Stimulated activated effector memory CD8-positive, alpha-beta T cell treated with anti-CD3 and anti-CD28 coated beads, Interleukin-12 subunit alpha, Interleukin-12 subunit beta, amount 100 ng/mL, for 72 hours (primary cell): ENCODE measurements at places on chromosomes 5 and 9.

- no peak for DNase-seq
These were observed 90.6 kb upstream of the ICE1 start for GRCh38 chr5:5331848-5332247.

DNA sequence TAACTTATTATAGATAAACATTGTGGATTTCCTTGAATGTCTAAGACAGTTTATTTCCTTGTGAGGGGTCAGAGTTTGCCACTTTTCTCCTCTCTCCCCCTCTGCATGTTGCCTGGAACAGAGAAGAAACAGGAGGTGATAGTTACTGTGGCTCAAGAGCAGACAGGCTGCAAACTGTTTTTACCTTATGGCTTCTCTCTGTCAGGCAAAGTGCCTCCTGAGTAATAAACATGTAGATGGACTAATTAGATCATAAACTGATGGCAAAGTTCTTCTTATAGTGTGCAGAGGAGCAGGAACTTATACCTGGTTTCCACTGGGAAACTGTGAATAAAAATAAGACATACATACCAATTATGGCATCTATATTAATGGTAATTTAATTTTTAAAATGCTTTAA lies 133.1 kb upstream of the CDH12 start:
- DNase-seq = no peak

DNA sequence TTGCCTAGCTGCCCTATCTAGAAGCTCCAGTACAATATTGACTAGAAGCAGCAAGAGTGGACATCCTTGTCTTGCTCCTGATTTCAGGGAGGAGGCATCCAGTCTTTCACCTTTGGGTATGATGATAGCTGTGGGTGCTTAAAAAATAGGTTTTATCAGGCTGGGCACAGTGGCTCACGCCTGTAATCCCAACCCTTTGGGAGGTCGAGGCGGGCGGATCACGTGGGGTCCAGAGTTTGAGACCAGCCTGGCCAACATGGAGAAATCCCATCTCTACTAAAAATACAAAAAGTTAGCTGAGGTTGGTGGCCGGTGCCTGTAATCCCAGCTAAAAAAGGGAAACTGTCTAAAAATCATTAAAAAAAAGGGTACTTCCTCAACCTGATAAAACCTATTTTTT lies 2.0 kb upstream of the CAMSAP1 start:
- no peak for DNase-seq

DNA sequence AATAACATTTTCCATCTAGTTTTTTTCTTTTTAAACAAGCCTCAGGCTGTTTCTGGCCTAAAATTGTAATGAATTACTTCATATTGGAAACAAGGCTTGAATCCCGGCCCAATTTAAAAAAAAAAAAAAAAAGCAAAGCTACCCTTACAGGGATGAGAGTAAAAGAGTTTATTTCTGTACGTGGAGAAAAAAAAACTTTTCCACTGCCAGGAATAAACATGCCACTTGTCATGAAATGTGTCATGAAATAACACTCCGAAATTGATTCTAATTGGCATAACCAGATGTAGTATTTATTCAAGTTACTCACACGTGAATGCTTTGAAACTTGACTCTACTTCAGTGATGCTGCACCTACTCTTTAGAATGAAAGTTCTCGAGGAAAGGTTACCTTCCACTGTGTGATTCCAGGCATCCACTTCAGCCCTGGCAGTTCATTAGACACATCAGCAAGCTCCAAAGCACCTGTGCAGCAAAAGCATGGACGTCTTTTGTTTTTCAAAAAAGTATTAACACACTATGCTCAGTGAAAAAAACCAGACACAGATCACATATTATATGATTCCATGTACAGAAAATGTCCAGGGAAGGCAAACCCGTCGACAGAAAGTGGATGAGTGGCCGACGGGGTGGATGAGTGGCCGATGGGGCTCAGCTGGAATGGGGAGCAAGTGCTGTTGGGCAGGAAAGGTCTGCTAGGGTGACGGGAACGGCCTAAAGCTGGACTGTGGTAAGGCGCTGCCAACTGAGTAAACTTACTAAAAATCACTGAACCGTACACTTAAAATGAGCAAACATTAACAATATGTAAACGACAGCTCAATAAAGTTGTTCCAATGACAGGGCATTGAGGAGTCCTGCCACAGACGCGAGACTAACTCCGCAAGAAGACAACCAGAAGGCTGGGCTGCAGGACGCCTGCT lies 21.2 kb downstream of the NSUN2 start:
- DNase-seq = no peak

GRCh38 chr9:111298111-111298510 lies 31.9 kb downstream of the OR2K2 start:
- DNase-seq = no peak

DNA sequence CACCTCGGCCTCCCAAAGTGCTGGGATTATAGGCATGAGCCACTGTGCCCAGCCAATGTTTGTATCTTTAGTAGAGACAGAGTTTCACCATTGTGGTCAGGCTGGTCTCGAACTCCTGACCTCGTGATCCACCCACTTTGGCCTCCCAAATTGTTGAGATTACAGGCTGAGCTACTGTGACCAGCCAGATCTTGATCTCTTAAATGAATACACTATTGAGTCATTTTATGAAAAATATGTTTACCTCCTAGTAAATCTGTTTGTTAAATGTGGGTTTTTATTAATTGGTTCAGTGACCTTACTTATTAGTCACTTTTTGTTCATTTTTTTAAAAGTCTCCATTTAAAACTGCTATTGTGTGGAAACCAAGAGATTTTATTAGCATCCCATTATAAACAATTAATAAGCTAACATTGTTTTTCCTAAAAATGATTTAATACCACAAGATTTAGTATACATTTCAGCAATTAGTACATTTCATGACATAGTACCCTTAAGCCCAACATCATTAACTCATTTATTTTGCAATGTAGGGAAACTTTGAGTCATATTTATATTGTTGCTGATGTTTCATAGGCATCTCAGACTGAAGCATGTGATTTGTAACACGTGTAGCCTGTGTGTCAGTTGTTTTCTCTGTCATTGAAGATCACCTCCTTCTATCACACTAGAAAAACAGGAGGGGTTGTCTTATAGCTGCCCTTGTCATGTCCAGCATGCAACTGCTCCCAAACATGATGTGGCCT lies 261.2 kb downstream of the TAF11L14 start:
- no peak for DNase-seq

GRCh38 chr9:125493881-125494652 lies 212.9 kb downstream of the MAPKAP1 start:
- no peak for DNase-seq

- no peak for DNase-seq
These were observed 129.5 kb downstream of the TTLL11 start for GRCh38 chr9:121963528-121963995.

DNA sequence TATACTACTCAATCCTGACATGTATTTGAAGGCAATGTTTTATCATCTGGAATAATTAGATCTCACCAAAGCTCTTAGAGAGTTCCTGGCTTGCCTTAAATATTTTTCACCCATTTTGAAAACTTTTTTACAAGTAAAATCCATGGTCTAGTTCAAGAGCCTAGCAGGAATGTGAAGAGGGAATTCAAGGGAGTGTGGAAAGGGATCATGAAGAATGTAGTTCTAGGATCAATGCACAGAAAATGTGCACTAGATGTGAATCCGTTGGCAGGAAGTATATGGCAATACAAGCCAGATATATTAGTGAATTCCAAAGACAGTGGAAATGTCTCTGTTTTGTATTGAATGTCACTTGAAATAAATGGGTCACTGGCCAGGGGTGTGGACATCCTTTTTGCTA lies 167.9 kb upstream of the MOCS2 start:
- no peak for DNase-seq

DNA sequence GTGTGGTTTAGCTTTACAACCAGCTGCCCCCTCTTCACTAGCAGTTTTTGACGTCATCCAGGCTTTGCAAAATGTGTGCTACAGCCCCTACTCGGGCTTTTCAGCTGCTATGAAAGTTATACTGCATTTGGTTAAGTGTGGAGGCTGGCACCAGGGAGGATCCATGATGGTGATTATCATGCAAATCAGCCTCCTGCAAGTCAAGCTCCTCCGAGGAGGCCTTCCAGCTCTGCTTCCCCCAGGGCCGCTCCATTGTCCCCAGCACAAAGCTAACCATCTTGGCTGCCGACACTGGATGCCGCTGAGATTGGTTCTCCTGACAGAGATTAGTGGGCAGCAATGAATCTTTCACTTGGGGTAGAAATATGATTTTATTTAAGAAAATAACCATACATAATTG lies 159.6 kb downstream of the NR2F1-AS1 start:
- no peak for DNase-seq

GRCh38 chr5:59007460-59008063 lies 424.7 kb downstream of the RAB3C start:
- DNase-seq = no peak

DNA sequence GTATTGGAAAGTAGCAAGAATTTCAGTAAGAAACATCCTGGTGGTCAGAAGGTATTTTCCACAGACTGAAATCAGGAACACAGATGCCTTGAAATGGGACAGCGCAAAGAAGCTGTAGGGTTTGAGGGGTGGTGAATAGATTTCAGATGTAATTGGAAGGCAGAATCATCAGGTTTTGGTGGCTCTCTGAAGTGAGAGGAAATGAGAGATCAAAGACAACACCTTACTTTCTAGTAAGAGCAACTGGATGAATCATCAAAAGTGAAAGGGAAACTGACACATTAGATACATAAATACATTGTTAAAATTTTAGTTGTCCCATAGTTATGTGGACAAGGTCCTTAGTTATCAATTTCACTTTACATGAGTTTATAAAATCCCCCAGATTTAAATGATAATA lies 188.2 kb upstream of the SLC27A6 start:
- DNase-seq = no peak

DNA sequence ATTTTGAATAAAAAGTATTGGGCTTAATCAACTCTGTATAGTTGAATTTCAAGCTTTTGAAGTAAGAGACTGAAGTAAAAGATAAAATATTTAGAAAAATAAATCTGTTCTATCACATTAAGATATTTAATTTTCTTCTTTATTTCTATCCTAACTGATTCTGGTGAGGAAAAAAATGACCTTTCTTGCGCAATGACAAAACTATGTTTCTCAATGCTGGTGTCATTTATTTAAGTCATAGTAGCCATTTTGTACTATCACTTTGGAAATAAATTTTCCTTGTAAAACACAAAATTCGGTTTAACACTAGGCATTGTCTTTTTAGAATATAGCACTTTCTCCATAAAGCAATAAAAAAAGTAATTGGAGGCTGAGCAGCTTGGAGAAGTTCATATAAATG lies 728.0 kb downstream of the CDH9 start:
- no peak for DNase-seq

- no peak for DNase-seq
These were observed 695 bp upstream of the SNAPC3 start for GRCh38 chr9:15421990-15422371.

DNA sequence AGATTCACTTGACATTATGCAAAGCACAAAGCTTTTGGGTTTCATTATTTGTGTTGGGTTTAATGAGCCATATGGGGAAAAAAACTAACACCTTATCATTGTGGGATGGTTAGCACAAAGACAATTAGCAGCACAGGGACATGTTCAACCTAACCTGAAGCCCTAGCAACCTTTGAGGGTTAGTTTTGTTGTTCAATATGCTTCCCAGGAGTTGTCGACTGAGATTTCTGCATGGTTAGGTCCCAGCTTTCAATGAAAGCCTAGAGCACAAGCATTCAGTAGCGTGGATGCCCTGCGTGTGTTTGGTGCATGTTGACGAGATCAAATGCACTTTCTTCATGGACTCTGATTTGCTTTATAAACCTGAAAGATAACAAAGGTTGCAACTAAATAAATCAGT lies 565.2 kb upstream of the TLE4 start:
- DNase-seq = no peak

DNA sequence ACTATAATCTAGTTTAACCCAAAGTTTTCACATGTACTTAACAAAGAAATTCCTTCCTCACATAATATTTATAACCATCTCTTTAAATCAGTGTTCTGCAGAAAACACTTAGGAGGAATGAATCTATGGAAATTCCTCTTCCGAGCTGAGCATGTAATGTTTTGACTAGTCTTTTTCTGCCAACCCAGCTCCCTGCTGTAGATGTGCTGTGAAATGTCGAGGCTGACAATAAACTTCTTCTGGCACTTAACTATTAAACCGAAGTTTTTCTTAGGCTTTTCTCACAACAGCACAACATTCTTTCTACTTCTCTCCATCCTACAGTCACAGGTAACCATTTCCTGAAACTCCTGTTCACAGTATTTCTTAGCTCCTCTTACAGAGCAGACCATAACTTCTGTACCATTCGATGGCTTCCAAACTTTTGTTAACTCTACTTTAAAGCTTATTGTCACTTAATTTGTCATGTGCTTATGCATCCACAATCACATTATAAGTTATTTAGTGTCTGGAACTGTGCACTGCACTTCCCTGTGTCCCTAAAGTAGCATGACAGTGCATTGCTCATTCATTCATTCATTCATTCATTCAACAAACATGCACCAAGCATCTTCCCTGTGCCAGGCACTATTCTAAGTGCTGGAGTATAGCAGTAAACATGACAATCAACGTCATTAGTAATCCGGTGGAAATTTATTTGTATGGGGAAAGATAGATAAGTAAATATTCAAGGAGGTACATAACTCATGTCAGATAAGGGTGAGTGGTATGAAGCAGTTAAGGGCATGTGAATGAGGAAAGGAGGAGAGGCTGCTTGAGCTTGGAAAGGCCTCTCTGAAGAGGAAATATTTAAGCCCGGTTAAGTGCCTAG lies 54.6 kb downstream of the TSSK1B start:
- no peak for DNase-seq

GRCh38 chr9:136671646-136672430 lies 9.1 kb downstream of the EGFL7 start:
- peak; percentile 77 for DNase-seq

DNA sequence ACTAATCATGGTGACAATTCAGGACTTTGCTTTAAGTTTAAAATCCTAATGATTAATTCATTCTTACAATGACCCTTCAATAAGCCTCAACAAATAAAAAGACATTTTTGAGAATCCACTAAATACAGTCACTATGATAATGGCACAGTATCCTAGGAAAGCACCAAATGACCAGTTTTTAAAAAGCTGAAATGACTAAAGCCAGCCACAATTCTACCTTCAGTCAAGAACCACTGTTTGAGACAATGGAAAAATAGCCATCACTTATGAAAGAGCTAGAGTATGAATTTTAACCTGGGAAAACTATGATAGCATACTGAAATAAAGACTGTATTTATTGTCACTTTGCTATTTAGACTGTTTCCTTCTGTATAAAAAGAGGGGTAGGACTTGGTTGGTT lies 14.0 kb downstream of the FBXW2 start:
- no peak for DNase-seq

DNA sequence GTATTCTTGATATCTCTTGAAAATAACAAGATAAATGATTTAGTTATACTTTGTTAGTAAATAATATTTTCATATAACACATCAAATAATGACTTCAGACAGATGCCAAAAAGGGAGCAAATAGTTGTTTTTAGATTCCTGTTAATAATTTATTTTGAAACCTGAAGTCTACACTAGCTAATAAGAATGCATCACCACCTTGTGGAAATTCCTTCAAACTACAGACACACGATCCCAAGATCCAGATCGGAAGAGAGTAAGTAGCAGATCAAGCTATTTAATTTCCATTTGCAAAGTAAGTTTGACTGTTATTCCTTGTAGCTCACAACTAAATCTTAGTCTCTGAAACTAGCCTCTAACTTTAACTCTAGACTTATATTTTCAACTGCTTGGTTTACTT lies 35.5 kb upstream of the ISL1 start:
- DNase-seq = no peak

GRCh38 chr9:744790-745484 lies 96.6 kb upstream of the DMRT1 start:
- DNase-seq = no peak
